ENCODE measurements at places on chromosomes 1 and 21.

DNA sequence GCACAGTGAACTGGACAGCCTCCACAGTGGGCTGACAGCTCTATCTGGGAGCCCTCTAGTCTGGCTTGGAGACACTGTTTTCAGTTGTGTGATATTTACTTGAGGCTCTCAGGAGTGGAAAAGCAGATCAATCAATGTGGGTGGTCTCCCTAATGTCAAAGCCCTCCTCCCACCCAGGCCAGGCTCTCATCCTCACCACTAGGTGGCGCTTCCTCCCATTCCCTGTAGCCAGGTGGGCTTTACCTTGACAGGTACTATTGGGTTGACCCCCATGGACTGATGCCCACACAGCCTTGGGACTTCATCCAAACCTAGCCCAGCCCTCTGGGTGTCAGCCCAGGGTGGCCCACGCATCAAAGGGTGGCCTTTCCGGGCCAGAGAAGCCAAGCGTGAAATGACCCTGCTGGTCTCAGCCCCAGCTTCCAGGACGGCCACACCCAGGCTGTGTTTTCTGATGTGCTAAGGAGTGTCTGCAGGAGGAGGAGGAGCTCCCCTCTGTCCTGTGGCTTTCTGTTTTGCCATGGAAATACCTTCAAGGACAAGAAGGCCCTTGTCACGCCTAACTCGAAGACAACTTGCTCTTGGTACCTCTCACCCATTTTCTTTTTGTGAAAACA, 54.0 kb downstream of the CLIC6 start:
- no peak for DNase-seq

- no peak for DNase-seq
Measured at GRCh38 chr21:37064841-37065240, 8.0 kb downstream of the PIGP start.

- DNase-seq = no peak
Measured at GRCh38 chr1:98556521-98557158, 104.9 kb upstream of the SNX7 start.

DNA sequence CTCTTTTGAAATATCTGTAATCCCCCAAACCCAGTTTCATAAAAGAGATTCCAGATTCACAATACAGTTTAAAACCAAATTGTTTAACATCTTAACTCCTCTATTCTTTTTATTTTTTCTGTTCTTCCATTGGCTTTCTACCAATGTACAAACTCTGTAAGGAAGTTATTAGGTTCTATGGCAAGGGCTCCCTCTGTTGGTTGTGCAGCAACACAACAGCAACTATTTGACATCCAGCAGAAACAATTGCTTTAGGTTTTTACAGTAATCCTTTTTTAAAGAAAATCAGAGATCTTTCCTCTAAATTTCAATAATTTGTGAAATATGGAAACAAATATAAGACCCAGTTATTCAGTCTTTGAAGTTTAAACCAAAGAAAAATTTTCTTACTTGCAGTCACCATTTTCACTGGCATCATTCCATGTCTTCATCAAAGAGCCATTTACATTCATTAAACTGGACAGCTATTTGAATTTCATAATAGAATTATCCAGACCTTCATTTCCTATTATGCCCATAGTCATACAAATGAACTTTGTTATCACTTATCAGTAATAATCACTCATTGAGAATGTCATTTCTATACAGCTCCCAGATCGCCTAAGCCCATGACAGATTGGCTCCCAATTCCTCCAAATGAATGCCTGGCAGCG, 46.5 kb upstream of the RNF11 start:
- DNase-seq = no peak

GRCh38 chr1:111370871-111371270, 56.7 kb downstream of the OVGP1 start:
- DNase-seq = no peak

- DNase-seq = no peak
Measured at GRCh38 chr21:35222541-35222941, 173.4 kb upstream of the RUNX1 start.
